ENCODE measurements at places on chromosomes 12 and 14.

GRCh38 chr14:65461730-65462129, 49.2 kb downstream of the FUT8 start:
- DNase-seq: no peak

DNA sequence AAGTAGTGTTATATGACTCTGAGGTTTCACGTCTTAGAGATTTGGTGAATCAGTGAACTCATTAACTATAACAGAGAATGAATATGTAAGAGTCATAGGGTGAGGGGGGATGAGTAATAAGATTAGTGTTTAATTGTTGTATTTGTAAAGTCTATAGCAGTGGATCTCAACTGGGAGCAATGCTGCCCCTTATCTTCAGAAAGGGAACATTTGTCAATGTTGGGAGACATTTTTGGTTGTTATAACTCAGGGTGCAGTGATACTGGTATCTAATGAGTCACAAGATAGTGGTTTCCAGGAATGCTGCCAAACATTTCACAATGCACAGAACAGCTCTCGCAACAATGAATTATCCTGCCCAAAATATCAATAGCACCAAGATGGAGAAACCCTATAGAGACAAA, 1193.7 kb downstream of the GALC start:
- no peak for DNase-seq

DNA sequence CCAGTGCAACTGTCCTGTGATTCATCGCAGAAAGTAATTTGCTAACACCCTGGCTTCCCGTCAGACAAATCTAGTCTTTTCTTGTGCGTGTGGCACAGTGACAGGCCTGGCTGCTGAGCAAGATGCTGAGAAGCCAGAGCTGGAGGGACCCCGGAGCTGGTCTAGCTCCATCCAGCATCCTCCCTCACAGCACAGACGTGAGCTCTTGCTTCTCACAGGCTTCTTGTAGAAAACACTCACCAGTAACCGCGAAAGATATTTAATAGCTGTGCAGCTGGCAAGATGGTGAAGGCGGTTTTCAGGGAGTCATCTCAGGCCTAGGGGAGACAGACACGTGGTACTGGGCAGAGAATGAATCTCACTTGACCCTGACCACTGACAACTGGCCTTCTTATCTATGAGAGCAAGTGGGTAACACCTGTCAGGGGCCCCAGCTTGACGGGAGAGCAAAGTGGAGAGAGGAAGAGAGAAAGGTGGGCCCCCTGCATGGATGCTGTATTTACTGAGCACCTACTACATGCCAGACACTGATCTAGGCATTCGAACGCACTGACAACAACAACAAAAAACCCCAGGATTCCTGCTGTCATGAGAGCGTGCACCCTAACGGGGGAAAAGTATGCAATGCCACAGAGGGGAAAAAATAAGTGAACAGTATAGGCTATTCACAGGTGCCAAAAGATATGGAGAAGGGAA, 63.3 kb downstream of the CCDC88C start:
- no peak for DNase-seq

GRCh38 chr12:32217354-32218310, 111.0 kb downstream of the BICD1 start:
- DNase-seq: no peak

GRCh38 chr12:20211981-20212421, 156.3 kb upstream of the PDE3A start:
- DNase-seq: no peak

GRCh38 chr12:63079791-63080502, 71.1 kb downstream of the AVPR1A start:
- no peak for DNase-seq

GRCh38 chr12:120453977-120454376, 7.7 kb downstream of the GATC start:
- no peak for DNase-seq

- DNase-seq: no peak
Measured at GRCh38 chr14:55626131-55626530, 46.1 kb downstream of the KTN1 start.

DNA sequence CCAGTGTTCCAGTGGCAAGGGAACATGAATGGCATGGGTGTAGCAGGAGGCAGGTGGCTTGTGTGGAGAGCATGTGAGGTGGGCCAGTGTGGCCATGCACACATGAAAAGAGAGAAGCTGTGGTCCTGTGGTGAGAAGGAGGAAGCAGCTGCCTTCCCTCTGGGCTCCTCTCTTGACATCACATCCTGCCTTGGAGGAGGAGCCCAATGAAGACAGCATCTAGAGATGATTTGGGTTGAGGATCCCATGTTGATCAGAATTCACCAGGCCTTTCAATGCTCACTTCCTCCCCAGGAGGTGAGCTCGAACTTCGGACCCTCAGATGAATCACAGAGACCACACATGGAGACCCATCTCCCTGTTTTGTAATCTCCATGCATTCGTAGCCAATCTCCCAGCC, 82.6 kb downstream of the LRRC74A start:
- DNase-seq: no peak

DNA sequence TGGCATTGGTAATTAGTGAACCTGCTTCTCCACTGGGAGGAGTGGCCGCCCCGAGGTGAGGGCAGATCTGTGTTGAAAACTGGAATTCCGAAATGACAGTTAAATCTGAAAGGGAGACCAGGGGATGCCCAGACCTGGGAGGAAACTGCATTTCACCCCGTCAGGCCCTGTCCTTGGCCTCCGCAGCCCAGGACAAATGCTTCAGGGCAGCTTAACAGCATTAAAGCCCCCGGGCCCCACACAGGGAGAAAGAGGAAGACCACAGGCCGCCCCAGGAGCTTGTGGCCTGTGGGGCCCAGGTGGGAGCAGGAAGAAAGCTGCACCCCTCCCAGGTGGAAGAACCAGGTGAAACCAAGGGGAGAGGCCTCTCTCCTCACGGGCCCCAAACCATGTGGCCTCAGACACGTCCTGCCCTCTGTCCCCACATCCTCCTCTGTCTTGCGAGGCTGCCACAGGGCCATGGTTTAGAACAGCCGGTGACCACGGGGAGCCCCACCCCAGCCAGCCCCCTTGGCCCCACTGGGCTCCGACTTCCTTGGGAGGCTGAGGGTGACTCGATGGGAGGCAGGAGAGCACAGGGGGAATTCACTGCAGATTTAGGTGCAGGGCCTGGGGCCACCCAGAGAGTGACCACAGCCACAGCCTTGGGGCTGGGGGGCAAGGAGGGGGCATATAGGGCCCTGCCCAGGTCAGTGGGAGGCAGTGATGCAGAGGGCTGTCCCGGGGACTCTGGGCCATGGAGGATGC, 265.4 kb downstream of the ADGRD1 start:
- no peak for DNase-seq

DNA sequence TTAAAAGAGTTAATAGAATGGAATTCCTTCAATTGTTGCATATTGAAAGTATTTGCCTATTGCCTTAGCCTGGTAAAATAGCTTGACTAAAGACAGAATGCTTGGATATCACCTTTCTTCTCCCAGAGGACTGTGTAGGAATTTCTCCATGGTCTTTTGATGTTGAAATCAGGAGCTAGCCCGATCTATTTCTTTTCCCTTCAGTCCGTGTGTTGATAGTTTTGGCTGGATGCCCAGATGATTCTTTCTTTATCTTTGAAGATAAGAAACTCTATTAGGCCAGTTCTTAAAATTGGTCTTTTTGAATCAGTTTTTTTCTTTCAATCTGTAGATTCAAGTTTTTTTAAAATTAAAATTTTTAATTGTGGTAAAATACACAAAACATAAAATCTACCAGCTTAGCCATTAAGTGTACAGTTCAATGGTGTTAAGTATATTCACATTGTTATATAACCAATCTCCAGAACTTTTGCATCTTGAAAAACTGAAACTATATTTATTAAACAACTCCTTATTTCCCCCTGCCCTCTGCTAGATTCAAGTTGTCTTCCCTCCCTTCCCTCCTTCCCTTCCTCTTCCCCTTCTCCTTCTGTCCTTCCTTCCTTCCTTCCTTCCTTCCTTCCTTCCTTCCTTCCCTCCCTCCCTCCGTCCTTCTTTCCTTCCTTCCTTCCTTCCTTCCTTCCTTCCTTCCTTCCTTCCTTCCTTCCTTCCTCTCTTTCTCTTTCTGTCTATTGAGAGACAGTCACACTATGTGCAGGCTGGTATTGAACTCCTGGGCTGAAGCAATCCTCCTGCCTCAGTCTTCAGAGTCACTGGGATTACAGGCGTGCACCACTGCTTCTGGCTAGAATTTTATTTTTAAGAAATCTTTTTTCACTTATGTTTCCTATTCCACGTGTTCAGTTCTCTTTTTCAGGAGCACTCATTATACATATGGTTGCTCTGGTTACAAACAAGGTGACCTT, 10.1 kb downstream of the LACRT start:
- no peak for DNase-seq

DNA sequence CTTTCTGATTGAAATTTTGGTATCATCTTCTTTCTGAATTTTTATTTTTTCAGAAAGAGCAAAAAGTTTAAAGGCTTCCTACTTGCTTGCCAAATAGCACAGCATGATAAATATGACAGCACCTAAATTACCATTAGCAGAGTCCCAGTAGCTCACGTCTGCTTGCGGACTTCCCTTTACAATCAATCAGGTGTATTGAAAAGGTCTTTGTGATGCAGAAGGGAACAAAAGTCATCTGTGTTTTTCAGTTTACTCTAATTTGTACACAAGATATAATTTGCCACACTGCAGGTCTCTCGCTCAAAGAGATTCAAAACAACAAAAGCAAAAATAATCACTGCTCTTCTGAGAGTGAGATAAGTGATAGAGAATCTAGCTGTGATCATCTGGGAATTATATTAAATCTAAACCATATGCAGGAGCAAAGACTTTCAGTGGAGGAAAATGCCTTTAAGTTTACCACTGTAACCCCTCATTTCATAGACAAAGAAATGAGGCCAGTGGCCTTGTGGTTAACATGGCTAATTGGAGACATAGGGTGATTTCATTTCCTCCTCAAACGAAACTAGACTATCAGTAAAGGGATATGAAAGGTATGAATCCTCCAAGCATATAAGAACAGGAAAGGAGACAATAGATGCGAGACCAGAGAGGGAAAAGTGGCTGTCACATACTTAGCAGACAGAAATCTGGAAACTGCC, 240.8 kb upstream of the TMPO start:
- DNase-seq: no peak

- DNase-seq: no peak
Measured at GRCh38 chr12:52026263-52026662, 19.5 kb downstream of the TAMALIN start.

- DNase-seq: no peak
Measured at GRCh38 chr14:76699209-76699938, 61.9 kb upstream of the VASH1 start.

GRCh38 chr14:58899317-58899713, 261.6 kb downstream of the DACT1 start:
- no peak for DNase-seq

GRCh38 chr14:68506021-68506644, 286.7 kb downstream of the ZFP36L1 start:
- DNase-seq: no peak

DNA sequence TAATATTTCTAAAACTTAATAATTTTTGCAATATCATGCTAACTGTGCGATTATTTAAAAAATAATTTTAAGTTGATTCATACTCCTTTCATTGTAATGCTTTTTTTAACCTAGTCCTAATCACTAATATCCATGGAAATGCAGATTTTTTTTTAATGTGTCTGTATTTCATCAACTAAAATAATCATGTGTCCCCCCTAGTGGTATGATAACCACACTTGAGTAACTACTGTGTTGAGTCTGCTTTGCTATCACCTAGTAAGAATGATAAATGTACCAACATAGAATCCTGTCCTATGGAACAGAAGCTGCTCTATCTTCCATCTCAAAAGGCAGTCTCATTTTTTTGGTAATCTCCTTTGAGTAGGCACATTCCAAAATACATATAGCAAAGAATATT, 19.1 kb upstream of the SYNE2 start:
- DNase-seq: no peak

DNA sequence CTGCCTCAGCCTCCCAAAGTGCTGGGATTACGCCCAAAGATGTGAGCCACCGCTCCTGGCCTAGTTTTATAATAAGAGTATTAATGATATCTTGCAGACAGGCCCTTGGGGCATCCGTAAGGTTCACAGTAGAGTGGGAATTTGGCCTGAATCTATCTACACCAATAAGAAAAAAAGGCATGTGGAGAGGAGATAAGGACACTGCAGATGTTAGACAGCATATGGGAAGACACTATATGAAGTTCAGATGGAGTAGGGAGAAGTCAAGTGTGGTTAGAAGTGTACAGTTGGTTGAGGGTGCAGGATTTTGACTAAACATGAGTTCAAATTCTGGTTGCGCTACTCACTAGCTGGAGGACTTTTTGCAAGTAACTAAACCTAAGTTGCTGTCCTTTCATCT, 8.5 kb upstream of the TTC8 start:
- no peak for DNase-seq

DNA sequence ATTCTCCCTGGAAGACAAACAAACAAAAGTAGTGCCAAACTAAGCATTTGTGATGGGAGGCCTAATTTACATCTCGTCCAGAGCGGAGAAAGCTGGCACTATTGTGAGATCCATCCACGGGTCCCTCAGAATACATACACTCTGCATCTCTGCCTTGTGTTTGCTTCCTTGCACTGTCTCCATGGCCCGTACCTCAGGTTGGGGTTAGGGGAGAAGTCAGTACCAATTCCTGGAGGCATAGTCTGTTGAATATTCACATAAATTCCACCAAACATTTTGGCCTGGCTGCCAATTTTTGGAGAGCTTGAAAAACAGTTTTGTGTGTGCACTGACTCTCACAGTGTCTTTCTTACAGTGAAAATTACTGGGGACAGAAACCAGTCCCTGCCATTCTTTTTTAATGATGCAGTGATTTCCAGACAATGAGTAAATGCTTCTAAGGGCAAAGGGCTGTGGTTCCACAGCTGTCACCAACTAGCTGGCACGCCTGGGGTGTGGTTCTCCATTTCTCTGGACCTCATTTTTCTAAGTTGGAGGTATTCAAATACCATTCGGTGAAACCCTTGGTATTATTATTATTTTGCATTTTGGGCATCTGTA, 119.7 kb upstream of the HIF1A start:
- no peak for DNase-seq

DNA sequence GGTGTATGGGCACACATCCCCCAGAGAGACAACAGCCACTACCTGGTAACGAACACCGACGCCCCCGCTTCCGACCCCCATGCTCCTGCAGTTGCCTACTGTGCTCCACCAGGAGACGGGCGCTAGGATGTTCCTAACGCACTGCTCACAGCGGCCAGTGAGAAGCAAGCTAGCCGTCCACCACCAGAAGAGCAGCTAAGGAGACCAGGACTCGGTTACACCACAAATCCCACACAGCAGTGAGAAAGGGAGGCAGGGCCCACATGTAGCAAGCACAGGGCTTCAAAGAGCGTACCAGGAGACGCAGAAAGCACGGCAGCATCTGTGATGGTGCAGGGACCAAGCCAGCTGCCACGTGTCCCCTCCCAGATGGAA, 117.0 kb downstream of the NCOR2 start:
- no peak for DNase-seq

Data from stimulated activated CD4-positive, alpha-beta T cell treated with anti-CD3 and anti-CD28 coated beads, Interleukin-2, amount 100 ng/mL, for 4 hours (primary cell).